ENCODE measurements at places on chromosomes 12 and 14.

DNA sequence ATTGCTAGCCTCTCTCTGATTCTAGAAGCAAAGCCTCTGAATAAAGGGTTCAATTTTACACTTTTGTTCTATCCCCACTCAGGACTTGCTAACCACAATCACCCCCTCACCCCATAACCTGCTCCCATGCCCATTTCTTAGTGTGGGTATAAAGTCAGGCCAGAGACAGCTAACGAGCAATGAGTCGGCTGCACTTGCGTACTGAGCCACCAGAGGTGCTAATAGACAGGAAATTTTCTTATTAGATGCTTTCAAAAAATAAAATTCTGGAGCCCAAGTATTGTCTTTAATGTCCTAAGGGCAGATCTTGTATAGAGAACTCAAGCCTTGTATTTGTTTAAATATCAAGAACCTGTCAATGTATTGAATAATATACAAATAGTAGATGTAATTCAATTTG, 256.9 kb downstream of the SYT1 start:
- no peak for DNase-seq

DNA sequence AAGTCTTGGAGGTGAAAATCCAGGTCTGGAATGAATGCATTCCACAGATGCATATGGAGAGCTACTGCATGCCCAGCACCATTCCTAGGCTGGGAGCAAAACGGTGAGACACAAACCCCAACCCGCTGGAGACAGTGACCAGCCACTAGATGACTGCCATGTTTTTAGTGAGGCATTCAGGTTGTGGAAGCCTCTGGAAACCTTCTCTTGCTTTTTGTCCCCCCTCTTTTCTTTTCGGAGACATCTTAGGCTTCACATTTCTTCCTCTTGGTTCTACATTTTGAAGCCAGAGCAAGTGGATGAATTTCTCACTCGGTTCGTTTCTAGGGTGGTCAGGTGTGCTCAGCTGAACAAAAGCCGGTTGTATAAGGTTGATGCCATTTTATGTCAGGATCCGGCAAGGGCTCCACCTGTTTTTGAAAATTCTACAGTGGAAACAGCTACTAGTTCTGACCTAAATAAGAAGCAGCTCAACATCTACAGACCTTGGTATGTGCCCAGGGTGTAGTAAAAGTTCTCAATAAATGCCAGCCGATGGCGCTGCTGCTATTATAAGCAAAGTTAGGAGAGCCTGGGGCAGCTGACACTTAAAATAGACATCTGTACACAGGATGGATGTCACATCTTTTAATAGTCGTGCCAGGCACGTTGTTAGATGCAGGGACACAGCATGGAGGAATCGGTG, 1.8 kb upstream of the ZNF839 start:
- DNase-seq, result peak; percentile 45

- no peak for DNase-seq
These were observed 141.1 kb downstream of the CAND1 start for GRCh38 chr12:67410246-67410645.

DNA sequence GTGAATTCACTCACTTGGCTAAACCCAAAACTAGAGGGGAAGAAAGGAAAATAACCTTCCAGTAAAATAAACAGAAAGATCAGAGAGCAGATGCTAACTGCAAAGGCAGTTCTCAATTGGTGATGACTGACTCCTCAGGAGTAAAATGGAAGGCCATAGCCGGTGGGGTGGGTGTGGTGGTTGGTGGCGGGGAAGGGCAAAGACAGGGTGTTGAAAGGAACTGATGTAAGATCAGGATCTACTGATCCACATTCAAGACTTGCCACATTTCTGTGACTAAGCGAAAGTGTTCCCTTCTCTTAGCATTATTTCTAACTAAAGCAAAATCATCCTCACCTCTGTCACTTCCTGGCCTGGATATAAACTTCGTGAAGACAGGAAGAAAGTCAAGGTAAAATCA, 26.3 kb upstream of the TC2N start:
- no peak for DNase-seq

DNA sequence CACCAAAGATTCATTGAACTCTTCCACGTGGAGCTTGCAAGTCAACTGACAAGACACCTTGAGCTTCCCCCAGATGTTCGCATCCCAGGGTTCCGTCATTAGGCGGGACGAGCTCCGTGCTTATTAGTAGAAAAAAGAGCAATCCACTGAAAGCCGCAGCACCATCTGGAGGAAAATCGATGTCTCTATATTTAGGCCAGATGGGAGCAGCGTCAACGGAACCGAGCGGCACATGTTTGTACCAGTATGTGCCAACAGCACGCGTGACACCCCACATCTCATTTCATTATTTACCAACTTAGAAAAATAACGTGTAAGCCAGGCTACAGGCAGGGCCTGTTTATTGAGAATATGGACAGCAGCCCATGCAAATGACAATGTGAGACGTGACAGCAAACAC, 45.8 kb upstream of the TMEM132D start:
- DNase-seq, result no peak

DNA sequence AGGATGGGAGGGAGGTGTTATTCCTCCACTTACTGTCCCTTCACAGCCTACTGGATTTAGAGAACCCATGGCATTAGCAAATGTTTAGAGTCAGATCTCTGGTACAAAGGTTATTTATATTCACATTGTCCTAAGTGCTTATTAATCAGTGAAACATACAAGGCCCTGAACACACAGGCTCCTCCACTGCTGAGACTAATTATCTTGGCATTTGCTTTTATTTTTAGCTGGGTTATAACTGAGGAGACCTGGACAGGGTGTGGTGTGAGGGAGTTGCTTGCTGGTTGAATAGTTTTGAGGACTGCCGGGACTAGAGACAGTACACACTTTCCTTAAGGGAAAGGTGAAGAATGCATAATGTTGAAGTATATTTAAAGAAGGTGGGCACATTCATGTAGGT, 77.5 kb downstream of the FIGNL2 start:
- no peak for DNase-seq

DNA sequence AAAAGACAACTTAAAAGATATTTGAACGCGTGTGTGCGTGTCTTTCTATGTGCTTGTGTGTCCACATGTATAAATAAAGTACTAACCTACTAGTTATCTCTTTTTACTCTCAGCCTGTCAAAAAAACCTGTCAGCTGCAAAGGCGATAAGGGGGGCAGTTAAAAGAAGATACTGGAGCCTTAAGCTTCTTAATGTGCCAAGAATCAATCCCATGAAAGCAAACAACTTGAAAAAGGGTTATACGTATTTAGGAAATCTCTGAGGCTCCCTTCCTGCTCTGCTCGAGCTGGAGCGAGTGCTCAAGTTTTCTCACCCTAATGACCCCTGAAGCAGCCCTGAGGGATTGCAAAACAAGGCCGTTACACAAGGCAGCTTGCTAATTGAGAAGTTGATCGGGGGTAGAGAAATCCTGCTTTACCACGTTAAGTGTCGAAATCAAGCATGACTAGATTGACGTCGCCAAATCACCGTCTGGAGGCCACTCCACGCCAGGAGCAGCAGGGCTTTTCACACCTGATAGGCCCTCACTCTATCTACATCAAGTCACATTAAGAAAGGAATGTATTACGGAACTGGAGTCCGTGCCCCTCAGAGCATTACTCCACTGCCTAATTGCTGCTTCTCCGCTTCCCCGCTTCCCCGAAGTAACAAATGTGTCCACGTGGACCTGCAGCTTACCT, 32.4 kb downstream of the LMO3 start:
- peak; percentile 9 for DNase-seq

GRCh38 chr14:23091294-23092225, 3.4 kb downstream of the ACIN1 start:
- no peak for DNase-seq

- DNase-seq, result no peak
These were observed 195.4 kb downstream of the KIF26A start for GRCh38 chr14:104333646-104334423.

DNA sequence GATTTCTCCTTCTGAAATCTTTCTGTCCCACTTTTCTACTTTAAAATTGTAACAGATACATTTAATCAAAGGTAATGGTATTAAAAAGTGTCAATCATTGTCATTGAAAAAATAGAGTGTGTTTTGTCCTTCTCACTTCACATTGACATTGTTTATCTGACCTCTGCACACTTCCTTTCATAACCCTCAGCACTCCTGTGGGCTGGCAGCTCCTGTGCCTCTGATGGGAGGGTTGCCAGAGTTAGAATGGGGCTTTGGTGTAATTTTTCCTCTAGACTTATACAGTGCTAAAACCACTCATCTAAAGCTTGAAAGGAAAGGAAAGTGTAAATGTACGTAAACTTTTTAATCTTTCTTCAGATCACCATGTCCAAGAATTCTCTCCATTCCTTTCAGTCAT, 23.7 kb downstream of the KCNA1 start:
- DNase-seq, result no peak

All from GF-D8 (cell line).